IMR-90 (cell line): ENCODE measurements at places on chromosomes 6 and 20. TPM values are rescaled to one million over a fixed set of nuclear protein-coding genes. Genes with fewer than 3 reads are reported as not detected.

Gene SIGLEC1
- total RNA-seq, result not detected in 2 replicates

Gene PGC
- not detected in 2 replicates for total RNA-seq

Gene BPIFB1
- not detected in 2 replicates for total RNA-seq

Gene GINS1
- total RNA-seq, result 6.6 and 12.2 TPM in 2 replicates

Gene OXT
- not detected in 2 replicates for total RNA-seq

Gene TMEM170B
- 0.18 and 0.28 TPM in 2 replicates for total RNA-seq

Gene FOXC1
- total RNA-seq, result 1.3 and 1.9 TPM in 2 replicates

GRCh38 chr6:50330963-50331362, 281.2 kb upstream of the DEFB112 start:
- DNase-seq, result no peak

GRCh38 chr6:2078888-2079287, 166.5 kb downstream of the GMDS start:
- no peak for DNase-seq

DNA sequence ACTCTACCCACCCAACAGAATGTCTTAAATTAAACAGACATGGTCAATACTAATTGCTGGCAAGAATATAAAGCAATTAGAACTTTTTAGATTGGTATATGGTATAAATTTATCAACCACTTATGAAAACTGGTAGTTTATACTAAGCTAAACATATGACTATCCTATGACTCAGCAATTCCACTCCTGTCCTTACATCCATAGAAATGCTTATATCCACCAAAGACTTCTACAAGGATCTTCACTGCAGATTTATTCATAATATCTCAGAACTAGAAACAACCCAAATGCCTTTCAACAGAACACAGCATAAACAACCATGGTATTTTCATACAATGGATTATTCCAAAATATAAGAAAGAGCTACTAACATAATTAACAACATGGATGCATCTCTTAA, 4.6 kb downstream of the ZNF184 start:
- peak; percentile 77 for DNase-seq

GRCh38 chr6:128131036-128131435, 230.2 kb upstream of the THEMIS start:
- no peak for DNase-seq

DNA sequence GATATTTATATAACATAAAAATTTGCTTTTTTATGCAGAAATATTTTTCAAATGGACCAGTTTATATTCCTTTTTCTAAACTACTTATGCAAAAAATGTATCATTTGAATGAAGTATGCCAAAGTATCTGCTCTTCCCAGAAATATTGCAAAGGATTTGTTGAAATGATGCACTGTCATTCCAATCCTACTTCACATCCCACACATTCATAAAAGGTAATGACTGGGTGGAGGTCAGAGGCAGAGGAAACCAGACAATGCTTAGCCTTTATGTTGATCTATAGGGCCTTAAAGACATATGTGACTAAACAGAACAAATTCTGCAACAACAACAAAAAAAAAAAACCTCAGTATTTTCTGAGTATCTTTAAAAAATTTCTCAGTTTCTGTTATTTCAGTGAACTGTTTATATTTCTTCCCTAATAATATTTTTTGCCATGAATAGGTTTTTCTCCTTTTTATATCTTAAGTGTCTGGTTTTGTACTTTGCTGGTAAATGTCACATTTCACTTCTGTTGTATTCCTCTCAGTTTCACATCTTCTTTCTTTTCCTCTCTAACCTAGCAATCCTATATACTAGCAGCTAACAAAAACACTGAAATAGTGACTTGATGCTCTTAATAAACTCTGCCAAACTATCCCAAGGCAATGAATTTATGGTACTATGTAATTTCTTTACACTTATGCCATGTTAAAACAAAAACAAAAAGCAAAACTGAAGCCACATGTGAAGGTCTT, 374.1 kb downstream of the BCKDHB start:
- no peak for DNase-seq

DNA sequence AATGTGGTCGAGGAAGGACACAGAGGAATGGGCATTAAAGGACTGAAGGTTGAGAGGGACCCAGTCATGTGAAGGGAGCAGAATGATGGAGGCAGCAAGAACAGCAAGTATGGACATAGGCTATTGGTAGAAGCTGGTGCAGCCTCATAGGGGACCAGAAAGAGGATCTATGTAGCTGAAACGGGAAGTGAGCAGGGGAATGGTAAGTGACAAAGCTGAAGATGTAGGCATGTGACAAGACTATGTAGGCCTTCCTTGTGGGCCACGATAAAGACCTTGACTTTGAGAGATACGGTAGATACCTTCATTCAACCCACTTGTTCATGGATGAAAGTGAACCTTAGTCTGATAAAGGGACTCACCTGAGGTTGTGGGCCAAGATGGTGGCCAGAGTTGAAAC, 3.5 kb downstream of the CTNNBL1 start:
- DNase-seq, result no peak

DNA sequence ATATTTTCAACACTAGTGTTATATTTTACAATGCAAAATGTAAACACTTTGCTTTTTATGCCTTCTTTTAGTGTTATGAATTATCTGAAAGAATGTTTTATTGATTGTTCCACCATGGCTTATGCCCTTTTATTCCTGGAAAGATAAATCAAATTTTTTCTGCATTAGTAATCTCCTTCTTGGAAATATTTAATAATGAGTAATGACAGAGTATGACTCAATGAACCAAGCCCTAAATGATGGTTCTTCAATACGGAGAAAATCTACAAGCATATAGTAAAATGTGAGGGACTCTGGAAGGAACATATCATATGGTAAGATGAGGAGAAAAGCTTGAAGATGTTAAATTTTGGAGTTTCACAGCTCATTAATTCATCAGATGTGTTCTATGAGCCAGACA, 929.6 kb downstream of the C6orf118 start:
- no peak for DNase-seq

DNA sequence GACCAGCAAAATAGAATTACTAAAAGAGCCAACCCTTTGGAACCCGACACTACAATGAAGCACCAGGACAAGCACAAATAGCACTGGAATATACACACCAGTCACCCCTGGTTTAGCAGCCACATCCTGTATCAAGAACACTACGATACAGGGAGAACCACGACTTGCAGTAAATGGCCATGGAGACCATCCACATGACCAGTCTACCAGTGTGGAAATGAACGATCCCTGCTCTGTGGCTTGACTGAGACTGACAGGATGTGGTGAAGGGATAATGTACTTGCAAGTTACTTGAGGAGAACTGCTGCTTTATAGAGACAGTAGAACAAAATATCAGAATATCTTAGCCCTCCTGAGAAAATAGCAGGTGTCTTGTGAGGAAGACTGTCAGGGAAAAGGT, 169.6 kb downstream of the COL9A1 start:
- DNase-seq, result no peak

DNA sequence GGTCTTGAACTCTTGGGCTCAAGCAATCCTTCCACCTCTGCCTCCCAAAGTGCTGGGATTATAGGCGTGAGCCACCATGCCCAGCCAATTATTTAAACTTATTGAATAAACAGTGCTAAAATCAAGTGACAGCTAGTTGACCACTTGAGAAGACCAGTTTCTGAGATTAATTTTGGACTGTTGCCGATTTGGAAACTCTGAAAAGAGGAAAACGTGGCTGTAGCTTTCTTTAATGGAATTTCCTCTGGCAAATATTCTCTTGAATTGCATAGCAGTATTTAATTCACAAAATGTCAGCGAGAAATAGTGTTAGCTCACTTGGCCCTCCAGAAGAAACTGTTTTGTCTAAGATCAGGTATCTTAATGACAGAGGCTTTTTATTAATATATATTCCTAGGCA, 754.5 kb downstream of the HDGFL1 start:
- DNase-seq, result no peak

DNA sequence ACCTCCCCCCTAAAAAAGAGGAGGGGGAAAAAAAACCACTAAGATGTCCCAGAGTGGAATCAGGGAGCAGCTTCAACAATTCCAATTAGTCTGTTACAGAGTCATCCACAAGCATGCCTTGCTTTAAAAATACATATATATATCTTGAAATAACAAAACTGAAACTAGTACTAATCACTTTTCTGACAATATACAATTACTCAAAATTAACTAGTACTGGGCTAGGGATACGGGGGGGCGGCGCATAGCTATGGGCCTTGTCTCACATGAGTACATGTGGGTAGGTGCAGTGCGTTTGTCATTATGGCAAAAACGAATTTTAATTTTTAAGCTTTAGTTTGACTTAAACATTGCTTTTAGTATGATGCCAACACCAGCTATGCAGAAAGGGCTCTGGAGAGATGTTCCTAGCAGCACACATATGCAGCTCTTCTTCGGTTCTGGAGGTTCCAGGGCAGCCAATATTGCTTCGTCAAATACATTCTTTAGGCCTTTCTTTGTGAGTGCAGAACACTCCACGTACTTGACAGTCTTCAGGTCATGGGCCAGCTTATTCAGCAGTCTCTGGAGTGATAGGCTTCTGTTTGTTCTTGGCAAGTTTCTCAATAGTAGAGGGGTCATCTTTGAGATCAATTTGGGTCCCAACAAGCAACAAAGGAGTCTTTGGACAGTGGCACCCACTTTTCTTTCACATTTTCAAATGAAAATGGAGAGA, 38.8 kb downstream of the ITCH start:
- DNase-seq, result no peak

GRCh38 chr6:79184641-79185040, 49.8 kb downstream of the HMGN3 start:
- DNase-seq, result no peak

GRCh38 chr6:3381233-3381921, 75.5 kb downstream of the SLC22A23 start:
- DNase-seq, result no peak

GRCh38 chr6:170346649-170347048, 40.1 kb downstream of the FAM120B start:
- DNase-seq, result no peak

DNA sequence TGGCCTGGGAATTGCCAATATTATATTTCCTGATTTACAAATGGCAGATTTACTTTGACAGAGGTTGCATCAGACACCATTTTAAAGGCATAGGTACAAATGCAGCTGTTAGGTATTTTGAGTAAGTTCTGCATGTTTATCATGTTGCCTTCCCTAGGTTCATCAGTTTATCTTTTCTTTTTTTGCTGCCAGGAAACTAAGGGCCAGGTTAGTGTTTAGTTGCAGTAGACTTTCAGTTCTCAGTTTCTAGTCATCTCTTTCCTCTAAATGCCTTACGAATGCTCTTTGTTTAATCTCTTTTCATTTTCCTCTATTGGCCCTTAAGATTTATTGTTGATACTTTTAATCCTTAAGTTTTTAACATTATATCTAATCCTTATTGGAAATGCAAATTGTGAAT, 129.9 kb downstream of the SMAP1 start:
- DNase-seq, result no peak

DNA sequence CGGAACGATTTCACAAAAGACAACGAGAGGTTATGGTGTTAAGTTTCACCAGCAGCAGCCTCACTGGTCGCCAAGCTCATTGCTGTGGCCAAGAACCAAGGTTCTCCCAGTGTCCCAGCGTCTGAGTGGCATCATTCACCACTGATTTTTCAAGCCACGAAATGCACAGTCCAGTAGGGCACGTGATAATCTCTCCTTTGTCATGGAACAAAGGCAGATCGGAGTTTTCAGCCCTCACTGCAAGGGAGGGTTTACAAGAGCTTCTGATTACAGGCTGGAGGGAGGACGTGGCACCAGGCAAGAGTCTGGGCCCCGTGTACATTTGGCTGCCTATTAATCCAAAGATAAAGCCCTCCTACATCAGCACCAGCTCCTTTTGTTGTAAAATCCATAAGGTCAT, 2.0 kb downstream of the CD24 start:
- no peak for DNase-seq

GRCh38 chr6:132511831-132512220, 1.1 kb downstream of the STX7 start:
- no peak for DNase-seq
